ENCODE measurements at places on chromosomes 3 and 15.

- no peak for DNase-seq
Observed at GRCh38 chr15:98347866-98348265, 300.5 kb upstream of the IGF1R start.

DNA sequence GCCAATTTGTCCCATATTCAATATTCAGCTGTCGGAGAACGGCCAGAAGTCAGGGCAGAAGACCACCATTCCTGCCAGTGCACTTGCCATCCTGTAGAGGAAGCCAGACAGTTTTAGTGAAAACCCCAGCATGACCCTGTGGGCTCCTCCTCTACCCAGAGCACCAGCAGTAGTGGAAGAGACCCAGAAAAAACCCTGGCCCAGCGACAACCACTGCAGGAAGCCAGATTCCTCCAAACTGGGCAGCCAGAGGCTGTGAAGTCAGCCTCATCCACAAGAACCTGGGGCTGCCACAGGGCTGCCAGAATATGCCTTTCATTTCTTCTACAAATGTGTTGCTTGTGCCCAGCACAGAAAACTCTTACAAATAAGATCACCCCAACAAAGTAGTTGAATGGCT lies 67.3 kb downstream of the HMCES start:
- DNase-seq: no peak

DNA sequence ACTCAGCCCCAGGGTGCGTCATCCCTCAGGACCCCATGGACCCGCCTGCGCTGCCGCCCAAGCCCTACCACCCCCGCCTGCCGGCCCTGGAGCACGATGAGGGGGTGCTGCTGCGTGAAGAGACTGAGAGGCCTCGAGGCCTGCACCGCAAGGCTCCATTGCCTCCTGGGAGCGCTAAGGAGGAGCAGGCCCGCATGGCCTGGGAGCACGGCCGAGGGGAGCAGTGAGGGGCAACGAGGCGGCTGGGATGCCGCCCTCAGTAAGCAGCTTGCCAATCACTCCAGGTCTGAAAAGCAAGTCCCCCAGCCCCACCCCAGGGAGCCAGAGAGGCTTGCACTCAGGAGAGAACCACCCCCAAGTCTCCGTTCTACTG lies 3.8 kb upstream of the MANF start:
- DNase-seq: no peak

DNA sequence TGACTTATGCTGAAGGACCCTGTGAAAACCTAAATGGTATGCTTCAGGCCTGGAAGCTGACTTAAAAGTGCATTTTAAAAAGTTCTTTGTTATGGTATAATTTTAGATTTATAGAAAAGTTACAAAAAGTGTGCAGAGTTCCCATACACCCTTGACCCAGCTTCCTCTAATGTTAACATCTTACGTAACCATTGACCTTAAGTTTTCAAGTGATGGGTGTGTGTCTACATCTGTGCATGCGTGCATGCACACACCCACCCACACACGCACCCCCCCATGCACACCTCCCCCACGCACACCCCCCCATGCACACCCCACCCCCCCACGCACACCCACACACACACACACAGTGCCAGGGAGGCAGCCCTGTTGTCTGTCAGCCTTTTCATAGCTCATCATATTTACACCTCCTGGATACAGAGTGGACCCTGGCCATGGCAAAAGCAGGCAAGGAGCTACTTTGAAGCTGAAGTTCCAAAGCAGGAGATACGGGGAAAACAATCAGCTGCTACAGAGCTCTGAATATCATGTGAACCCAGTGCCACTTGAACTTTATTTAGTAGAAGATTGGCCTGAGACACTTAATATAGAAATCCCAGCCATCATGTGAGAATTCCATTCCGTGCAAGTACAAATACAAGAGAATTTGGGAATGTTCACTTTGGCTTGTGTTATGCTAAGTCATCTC lies 30.0 kb upstream of the TRAK1 start:
- DNase-seq: no peak

DNA sequence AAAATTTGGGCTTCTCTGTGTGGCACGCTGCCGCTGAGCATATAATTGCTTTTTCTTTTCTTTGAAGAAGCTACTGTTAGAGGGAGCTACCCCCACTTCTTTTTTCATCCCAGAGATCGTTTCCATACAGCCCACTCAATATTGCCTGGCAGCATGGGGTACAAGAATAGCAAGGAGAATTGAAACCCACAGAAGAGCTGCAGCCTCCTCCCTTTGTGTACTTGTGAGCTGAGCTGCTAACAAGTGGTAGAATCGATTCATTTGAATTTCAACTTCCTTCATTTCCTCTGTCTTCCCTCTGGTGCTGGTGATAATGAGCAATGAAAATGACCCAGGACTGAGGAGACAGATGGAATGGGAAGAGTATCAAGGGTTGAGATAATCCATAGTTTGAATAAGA lies 64.9 kb downstream of the LRRC3B start:
- DNase-seq: no peak

DNA sequence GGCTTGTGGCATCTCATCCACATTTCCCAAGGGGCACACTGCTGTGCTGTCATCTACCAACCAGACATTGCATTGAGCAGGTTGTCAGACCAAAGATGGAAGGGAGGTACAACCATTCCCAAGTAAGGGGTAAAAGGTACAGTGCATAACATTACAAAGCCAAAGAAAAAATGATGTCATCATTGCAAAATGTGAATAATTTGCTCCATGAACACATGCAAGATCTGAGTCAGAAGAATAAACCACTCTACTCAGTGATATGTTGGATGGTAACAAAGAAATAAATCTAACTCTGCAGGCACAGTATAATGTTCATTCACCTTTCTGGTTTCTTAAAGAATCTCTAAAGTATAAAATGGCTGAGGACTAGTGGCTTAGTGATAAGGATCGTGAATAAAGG lies 202.7 kb downstream of the MAGI1 start:
- DNase-seq: no peak

DNA sequence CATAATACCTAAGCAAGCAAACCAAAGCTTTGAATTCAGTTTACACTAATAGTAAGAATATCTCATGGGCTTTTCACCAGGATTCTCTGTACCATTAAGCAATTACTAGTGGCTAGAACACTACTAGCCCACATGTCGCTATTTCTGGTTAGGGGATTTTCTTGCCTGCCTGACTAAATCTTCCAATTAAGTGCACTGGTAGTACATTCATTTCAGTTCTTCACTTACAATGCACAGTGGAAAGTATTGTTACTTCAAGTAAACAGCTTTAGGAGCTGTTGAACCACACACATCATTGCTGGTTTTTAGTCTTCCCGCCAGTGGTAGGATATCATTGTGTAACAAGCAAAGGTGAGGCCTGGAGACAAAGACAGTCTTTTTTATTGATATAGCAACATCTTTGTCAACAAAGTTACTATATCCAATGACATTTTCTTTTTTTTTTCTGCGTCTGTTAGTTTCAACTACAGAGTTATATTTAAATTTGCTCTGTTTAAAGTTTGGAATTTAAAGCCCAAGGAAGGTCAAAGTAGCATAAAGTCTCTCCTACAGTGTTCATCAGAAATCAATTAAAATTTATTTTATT lies 826.8 kb upstream of the NR2F2 start:
- no peak for DNase-seq

- no peak for DNase-seq
Observed at GRCh38 chr15:83604549-83604948, 49.4 kb upstream of the ADAMTSL3 start.

- DNase-seq: no peak
Observed at GRCh38 chr3:49570028-49570654, 15.9 kb downstream of the BSN start.

DNA sequence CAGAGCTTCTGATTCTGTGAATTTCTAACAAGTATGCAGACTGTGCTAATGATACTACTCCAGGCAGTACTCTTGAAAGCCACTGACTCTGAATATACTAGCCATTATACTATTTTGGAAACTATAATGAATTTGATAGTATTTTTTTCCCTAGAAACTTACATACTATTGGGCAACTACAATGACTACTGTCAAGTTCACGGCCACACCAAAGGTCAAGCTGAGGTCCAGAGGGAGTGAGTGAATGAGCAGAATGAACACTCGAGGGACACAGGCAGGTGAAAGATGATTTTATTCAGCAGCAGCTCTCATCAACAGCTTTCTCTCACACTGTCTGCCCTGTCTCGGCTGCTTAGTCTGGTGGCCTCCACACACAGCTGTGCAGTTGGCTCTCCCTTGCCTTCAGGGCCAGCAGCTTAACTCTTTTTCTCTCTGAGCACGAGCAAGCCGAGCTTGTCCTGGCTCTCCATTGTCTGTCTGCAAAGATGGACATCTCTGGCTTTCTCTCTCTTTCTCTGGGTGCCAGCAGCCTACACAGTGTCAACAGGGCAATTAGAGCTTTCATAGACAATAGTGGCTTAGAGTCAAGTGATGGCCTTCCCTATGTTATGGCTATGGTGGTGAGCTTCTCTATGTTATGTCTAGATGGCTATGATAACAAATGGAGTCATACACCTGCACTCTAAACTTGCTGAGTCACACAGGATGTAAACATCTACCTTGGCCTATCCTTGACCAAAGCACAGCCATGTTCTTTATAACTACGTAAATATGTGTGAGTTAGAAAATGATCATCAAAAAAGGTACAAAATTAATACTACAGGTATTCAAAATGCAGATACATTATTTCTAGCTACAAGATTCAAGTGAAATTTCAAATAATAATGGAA lies 362.4 kb downstream of the CGGBP1 start:
- DNase-seq: no peak

- DNase-seq: no peak
Observed at GRCh38 chr3:126021702-126022101, 52.7 kb downstream of the ROPN1B start.

DNA sequence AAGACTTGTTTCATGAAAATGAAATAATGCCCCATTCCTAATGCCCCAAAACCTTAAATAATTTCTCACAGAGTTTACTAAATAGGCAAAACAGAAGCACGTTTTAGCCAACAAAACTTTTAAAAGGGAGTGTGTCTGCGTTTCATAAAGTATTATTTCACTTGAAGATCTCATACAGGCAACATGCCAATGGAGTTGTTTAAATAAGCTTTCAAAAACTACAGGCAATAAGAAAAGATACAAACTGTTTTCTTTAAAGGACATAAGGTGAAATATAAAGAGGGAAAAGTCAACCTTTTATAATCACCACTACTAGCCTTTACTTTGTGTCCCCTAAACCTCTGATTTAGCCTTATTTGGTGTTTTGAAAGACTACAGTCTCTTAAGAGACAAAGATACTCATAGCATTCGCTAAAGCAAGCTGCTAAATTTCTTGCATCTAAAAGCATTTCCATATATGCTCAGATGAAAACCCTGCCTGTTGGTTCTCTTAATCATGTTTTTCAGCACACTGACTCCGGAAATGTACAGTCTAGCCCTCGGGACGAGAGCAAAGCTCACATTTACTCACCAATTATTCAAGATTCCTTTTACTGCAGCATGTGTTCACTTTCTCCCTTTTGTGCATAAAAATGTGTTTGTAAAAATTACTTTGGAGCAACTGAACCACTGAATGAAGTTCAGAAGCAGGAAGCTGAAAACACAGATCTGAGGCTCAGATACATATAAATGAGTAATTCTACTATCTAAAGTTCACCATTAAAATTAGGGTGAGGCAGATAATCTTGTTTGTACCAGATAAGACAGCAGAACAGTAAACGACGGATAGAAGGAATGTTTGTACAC lies 119.0 kb downstream of the GOLIM4 start:
- DNase-seq: no peak

GRCh38 chr3:45536316-45536715 lies 58.2 kb upstream of the LIMD1 start:
- DNase-seq: no peak

- DNase-seq: no peak
Observed at GRCh38 chr15:67967871-67968431, 86.2 kb upstream of the PIAS1 start.

DNA sequence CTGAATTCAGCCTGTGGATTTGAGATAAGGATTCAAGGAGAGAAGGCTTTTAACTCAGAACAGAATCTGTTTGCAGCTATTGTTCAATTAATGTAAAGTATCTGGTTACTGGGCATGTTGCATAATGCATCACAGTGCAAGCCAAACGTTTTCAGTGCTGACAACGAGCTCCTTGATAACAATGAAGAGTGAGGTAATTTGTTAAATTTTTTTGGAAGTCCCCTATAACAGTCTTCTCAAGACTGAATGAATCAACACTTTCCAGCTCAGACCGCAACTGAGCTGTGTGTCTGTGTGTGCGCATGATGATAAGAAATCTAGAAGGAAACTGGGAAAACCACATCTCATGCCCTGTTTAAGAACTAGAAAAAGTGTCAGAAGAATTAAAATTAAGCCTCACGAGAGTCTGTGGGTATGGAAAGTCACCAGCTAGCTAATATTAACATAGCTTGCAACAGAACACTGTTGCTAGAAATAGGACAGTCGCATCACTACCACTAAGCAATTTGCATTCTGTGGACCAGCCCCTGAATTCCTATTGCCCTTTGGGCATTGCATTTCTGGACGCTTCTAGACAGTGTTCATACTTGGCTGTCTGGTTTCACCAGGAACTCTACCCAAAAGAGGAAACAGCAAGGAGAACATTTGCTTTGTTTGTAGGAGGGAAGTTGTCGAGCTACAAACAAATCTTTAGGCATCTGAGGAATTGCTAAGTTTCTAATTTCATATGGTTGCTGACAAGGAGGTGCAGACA lies 43.7 kb upstream of the ATP2C1 start:
- DNase-seq: no peak

GRCh38 chr15:74212494-74212893 lies 9.9 kb upstream of the STRA6 start:
- DNase-seq: no peak

- no peak for DNase-seq
Observed at GRCh38 chr3:112814266-112814665, 32.4 kb downstream of the CD200R1L start.

DNA sequence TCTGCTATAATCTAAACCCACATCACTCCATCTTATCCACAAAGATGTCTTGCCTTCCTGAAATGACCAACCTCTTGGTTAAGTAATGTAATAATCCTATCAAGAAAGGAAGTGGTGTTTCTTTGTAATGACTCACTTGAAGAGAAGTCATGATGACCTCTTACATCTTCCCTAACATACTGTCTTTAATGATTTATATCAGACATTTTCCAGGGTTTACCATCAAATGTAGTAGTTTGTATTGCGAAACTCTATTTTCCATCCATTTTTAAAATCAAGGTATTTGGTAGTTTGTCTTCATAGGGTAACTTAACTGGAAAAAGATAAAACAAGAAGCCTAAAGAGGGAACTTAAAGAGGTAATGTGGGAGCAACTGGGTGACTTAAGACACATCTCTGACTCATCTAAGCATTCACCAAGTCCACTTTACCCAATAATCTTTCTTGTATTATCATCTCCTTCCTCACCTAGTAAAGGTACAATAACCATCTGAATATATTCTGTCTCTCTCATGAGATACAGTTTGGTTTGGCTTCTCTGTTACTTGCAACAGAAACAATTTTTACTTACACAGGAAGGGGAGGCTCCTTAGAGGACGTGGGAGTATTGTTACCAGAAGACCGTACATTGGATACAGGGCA lies 5.7 kb upstream of the MAPK6 start:
- DNase-seq: no peak
